ENCODE measurements at places on chromosomes 12 and 14.

DNA sequence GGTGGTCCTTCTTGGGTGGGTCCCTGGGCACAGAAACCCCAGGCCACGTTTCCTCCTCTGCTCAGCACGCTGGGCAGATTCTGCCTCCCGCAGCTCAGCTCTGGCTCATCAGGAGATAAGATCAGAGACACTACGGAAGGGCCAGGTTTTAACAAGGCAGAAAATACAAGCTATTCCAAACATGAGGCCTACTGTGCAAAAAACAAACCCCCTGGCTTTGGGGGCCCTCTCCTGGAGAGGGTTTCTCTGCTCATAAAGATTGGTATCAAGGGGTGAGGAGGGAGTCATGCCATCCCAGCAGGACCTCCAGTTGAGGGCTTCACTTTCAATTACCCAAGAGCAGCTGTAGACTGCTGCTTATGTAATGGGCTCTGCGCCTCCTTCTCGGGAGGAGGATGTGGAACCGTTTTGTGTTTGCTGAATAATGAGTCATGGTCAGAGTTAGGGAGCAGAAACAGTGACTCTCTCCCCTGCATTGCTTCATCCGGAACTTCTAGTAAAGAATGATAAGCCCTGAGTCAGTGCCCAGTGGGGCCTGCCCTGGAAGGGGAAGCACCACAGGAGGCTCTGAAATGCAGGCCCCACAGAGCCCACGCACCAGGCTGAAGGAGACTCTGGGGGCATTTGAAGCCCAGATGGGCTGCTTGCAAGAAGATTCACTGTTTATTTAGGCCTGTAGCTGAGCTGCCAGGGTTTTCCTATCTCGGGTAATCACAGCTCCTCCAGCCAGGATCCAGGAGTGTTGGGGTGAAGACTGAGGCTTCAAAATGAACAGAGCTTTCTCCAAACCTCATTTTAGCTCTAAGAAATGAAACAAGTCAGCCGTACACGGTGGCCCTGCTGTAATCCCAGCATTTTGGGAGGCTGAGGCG is 79.3 kb downstream of the SSPN start:
- no peak for DNase-seq

DNA sequence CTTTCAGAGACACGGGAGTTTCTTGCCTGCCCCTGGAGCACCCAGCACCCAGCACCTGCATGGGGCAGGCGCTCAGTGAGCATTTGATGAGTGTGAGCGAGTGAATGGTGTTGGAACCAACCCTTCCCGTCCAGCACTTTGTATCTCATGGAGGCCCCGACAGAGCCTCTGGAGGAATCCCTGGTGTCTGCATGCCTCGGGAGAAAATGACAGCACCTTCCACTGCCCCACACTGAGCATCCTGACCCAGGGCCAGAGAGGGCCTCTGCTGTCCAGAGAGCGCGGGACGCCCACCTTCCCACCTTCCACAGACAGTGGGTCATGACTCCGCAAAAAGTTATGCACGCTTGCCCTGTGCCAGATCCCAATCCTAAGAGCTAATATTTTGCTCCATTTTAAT is 103.0 kb upstream of the BCL11B start:
- no peak for DNase-seq

DNA sequence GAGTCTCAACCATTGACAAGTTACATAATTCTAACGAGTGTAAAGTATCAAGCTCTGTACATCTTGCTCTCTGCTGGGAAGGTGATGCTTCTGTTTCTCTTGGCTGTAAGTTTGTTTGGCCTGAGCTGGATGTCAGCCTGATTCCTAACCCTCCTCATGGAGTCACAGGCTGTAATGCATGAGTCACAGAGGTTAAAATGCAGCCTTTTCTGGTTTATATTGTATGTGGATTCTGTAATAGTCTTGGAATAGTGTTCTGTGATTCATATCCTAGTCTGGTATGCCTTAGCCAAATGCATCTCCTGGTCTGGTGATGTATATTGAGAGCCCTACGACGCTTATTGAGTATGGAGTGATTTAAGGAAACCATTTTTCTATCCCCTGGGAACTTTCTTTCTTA is 104.5 kb upstream of the FRMD6 start:
- DNase-seq = no peak

DNA sequence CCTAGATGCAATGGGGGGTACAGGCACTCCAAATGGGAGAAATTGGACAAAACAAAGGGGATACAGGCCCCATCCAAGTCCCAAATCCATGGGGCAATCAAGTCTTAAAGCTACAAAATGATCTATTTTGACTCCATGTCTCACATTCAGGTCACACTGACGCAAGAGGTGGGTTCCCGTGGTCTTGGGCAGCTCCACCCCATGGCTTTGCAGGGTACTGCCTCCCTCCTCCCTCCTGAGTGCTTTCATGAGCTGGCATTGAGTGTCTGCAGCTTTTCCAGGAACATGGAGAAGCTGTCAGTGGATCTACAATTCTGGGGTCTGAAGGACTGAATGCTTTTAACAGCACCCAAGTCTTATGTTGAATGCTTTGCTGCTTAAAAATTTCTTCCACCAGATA is 274.5 kb upstream of the LRIG3 start:
- DNase-seq = no peak

DNA sequence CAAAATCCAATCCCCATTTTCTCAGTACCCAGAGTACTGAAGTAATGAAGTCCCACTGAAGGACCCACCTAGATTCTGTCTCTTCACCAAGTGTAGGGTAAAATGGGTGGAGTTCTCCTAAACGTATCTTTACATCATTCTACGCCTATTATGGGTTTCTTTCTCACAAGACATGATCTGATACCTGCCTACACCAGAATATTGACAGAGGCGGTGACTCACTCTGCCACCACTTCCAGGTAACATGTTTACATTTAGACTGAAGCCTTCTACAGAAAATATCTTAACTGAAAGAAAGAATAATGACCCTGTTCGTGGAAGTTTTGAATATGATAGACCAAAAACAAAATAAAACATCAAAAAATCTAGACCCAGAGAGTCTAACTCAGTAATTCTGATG is 89.8 kb downstream of the BTG1 start:
- DNase-seq = no peak

GRCh38 chr14:53946404-53947093 is 10.1 kb downstream of the BMP4 start:
- DNase-seq = no peak

- DNase-seq = peak; percentile 87
Measured at GRCh38 chr12:57487597-57488401, at the start of gene MARS1. Gene MARS1 (plus strand): TSS chr12:57488068. CDS start chr12:57488091, 23 bp downstream.

DNA sequence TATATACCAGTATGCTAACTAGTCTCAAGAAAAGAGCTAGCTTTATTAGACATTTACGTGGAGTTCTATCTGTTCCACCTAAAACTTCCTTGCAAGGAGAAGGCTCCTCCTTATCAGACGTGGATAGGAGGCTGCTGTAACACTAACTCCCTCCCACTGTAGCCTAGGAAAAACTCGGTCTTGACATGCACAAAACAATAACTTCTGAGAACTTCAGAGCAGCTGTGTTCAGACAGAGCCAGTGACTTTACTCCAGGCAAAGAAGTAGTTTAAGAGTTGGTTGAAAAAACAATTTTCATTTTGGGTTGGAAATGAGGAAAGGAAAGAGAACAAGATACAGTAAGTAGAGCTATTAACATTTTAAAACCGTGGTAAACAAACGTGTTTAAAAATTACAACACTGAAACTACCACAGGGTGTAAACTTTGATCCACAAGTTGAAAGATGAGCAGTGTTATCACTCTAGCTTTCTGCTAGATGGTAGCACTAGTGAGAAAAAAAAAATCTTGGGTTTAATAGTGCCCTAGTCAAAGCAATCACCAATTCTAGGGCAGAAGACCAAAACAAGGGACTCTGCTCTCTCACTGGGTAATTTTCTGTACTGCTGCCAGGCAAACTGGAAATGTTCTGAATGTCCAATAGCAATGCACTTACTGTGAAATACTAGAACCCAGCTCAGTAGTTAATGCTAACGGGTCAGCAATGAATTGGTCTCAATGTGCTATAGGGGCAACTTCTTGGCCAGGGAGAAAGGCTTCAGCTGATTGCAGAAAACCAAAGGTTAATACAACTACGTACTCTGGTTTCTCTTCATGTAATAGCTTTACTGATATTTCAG is 2.4 kb downstream of the ATF7 start:
- no peak for DNase-seq

DNA sequence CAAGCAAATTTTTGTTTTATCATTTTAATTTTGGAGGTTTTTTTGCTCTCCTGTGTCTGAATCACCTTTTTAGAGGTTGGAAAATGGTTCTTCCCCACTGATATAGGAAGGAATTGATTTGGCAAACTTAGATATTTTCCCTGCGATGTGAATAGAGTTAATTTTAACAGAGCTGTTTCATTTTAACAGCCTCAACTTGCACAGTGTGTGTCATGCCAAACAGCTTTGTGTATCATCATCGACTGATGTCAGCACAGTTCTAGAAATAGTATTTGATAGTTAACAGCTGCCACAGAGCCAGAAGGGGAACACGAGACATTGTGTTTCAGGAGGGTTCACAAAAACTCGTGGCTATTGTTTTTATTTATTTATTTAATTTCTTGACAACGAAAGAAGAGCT is 243.1 kb upstream of the FOXN3 start:
- DNase-seq = no peak

GRCh38 chr12:126874427-126875026 is 1392.4 kb upstream of the TMEM132C start:
- DNase-seq = peak; percentile 54

DNA sequence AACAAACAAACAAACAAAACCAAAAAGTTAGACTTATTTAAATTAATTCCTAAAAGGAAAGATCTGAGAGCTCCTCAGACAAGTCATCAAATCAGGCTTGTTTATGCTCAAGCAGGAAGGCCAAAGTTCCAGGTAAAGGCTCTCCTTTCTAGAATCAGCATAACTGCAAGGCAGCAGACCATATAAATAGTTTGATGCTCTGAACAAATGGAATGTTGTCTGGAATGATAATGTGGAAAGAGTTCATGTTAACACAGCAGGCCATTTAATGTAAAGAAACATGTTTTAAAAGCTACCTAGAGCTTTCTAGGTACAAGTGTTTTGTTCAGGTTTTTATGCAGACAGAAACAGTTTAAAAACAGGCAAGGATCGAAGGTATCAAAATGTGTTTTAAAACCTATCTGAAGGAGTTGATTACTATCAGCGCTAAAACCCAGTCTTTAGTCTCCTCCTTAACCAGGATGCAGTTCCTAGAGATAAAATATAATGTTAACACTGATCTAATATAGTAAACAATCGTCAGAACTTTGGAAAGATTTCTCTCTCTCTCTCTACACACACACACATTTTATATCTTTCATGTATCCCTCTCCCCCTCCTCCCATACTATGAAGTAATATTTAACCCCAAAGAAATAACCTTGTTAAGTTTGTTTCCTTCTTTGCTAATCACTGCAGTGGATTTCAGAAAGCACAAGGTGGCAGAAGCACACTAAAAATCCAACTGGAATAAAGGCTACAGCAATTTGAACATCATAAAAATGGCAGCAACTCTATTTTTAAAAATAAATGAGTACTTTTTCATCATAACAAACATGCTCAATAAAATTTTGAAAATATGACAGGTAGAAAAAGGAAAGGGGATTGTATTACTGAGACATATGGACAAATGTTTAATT is 135.5 kb downstream of the PAWR start:
- DNase-seq = no peak

DNA sequence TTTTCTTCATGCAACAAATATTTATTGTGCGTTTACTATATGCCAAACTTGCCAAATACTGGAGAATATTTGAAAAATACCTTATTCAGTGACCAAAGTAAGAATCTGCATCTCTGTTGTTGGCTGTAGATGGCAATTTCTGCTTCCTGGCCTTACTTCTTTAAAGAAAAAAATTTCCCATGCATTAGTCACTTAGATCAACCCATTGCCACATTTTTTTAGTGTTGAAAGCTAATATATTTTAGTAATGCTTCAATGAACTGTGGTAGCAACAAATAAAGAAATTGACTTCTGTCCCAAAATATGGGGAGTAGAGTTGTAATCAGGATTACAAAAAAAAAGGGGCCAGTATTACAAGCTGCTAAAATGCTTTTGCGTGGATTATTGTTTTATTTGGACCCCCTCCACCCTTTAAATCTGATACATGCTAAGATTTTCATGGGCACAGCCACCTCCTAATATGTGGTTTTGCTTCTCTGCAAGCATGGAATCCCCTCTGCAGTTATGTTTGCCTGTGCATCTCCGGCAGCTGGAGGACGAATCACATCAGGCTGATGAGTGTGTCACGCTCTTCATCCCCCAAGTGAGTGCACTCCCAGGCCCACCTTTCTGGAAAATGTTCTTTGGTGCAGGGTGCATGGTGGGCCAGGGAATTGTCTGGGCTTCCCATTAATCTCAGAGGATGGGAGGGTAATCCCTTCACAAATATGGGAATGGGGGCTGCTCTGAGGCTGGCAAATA is 38.1 kb upstream of the PTCSC3 start:
- no peak for DNase-seq

DNA sequence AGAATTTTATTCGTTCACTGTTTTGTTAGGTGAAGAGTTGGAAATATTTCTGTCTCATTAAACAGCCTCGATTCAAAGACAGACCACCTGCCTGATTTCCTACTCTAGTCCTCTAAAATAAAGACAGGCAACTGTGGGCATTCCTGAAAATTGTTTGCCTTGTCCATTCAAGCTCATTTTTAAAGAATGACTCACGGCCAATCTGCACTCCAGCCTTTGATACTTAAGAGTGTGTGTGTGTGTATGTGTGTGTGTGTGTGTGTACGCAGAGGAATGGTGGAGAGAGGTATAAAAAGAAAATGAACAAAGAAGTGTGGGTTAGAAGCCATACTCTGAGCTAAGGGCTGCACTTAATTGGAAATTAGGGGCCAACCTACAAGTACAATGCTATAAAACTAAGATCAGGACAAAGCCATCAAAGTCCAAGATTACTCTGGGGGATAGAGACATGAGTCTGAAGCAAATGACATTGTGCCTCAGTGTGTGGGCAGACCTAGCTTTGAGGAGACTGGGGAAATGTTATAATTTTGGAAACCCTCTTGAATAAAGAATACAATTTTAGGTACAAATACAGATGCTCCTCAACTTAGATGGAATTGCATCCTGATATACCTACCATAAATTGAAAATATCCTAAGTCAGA is 45.6 kb upstream of the SOCS2 start:
- DNase-seq = no peak

DNA sequence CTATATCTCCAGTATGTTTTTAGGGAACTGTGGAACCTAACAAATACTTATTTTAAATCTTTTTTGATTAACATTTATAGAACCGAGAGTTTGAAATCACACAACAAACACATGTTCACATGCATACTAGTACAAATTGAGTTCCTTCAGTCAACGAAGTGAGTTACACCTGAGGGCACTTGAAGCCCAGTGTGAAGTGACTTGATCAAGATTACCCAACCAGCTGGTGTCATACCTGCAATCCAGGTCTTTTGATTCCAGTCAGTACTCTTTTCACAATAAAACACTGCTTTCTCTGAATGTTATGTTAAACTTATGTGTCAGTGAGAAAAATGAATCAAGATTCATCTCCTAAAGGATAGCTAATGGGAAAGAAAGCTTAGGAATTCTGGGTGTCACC is 35.2 kb downstream of the VRK1 start:
- no peak for DNase-seq

Measured in T-helper 17 cell (primary cell).